ENCODE measurements at places on chromosomes 5 and 9.

- no peaks in the 10 kb centered on the region for H3K4me1 ChIP-seq
- no peak overlapping the region for H3K27ac ChIP-seq
- H3K27me3 ChIP-seq: no peaks in the 10 kb centered on the region
- DNase-seq: no peak
- H3K4me3 ChIP-seq: no peak overlapping the region
Observed at GRCh38 chr5:41629897-41630296, 119.5 kb upstream of the PLCXD3 start.

DNA sequence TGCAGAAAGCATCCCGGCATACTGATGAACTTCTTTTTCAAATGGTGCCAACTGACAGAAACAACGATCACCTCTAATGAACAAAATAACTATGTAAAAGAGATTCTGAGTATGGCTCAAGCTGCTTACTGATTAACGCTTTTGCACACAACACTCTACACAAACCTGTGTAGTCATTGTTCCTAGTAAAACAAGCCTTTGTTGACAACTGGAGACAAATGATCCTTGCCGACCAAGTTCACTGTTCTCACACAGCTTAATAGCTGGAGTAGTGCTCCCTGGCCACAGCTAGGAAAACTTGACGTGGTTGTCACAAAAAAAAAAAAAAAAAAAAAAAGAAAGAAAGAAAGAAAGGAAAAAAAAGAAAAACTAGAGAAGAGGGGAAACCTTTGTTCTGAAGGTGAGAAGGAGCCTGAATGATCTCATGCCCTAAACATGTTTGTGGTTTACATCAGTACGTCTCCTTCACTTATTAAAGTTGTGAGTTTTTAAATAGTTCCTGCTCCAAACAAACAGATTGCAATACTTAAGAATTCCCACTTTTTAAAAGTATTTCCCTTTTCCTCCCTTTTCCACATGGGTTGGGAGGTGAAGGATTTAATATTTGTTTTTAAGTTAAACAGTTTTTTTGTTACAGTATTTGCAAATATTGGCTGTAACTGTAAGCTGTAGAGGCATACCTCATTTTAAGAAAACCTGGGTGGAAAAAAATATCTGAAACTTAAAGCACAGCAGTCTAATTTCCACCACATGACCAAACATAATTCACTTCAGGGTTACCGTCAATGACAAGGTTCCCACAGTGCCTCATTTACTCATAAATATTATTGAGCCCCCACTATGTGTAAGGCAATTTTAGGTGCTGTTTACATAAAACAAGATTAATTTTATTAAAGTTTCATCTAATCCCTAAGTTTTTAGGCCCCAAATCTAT lies 63.7 kb downstream of the GLIS3 start:
- DNase-seq: peak; percentile 40
- no peaks in the 10 kb centered on the region for H3K36me3 ChIP-seq
- no peak overlapping the region for H3K4me3 ChIP-seq
- H3K27me3 ChIP-seq: no peaks in the 10 kb centered on the region
- peak overlapping the region; percentile 37 for H3K27ac ChIP-seq

DNA sequence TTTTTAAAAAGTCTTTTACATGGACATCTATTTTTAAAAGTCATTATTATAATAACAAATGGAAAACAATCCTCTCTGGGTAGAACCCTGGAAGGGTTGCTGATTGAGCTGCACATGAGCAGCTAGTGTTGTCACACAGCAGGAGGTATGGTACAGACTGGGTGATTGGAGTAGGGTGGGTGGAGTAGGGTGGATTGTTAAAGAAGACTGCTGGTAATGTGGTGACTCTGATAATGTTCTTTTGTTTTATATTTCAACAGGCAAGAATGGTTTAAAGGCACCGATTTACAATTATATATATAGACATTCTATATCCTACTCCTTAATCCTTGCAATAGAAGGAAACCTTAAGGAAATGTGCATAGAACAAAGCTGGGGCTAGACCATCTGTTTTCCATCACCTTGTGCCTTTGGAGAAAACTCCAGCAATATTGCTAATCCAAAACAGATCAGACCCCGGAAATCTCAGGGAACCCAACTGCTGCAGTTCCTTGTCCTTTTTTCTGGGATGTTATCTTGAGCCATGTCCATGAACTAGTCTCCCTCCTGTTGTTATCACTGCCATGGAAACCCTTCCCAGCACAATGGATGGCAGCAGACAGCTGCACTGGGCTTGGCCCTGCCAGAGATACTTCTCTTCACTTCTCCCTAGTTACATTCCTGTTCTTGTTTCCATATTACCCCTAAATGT lies 129.7 kb downstream of the YIPF5 start:
- H3K36me3 ChIP-seq: no peaks in the 10 kb centered on the region
- DNase-seq: no peak
- H3K4me1 ChIP-seq: no peaks in the 10 kb centered on the region
- H3K4me3 ChIP-seq: no peak overlapping the region

DNA sequence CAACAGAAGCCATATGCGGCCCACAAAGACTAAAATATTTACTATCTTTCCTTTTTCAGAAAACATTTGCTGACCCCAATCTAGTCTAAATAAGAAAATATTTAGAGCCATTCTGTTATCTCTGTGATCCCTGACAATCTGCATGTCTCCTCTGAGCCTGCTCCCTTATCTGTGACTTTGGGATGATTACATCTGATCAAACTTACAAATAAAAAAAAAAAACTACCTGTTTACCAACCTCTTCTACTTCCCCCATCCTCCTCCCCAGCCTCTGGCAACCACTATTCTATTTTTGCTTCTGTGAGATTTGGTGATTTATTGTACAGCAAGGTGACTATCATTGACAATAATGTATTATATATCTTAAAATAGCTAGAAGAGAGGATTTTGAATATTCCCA lies 176.3 kb upstream of the CD180 start:
- H3K4me3 ChIP-seq: no peak overlapping the region
- no peak for DNase-seq
- no peaks in the 10 kb centered on the region for H3K4me1 ChIP-seq
- H3K36me3 ChIP-seq: no peaks in the 10 kb centered on the region

- H3K4me3 ChIP-seq: no peak overlapping the region
- no peaks in the 10 kb centered on the region for H3K27me3 ChIP-seq
- no peaks in the 10 kb centered on the region for H3K4me1 ChIP-seq
- no peak overlapping the region for H3K27ac ChIP-seq
Observed at GRCh38 chr5:117713585-117714198, 1139.1 kb upstream of the SEMA6A start.

- H3K4me1 ChIP-seq: no peaks in the 10 kb centered on the region
- no peak overlapping the region for H3K4me3 ChIP-seq
- DNase-seq: no peak
- no peak overlapping the region for H3K27ac ChIP-seq
Observed at GRCh38 chr5:144315994-144316634, 145.4 kb downstream of the KCTD16 start.

- DNase-seq: no peak
- H3K27me3 ChIP-seq: peaks cover 13% of the 10 kb centered on the region
- H3K4me1 ChIP-seq: no peaks in the 10 kb centered on the region
- no peak overlapping the region for H3K4me3 ChIP-seq
- H3K36me3 ChIP-seq: no peaks in the 10 kb centered on the region
Observed at GRCh38 chr9:68482548-68482947, 58.1 kb downstream of the TMEM252 start.

DNA sequence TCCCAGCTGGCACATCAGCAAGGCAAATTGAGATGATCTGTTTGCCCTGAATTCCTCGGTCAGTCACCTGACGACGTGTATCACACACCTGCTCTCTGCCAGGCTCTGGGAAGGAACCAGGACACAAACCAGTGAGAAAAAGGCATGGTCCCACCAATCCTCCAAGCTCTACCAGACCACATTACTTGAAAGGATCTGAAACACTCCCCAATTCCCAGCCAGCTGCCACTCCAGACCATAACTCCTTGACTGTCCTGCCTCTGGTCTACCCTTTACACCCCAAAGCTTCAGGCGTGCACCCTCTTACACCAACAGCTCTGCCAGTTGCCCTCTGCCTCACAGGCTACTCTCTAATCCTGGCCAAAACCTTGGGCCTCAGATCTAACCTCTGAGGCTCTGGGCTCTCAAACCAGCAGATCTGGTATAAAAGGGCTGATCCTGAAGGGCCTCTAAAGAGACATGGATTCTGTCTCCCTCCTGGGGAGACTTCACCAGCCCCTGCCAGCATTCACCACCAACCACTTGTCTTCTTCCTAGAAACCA lies 6.8 kb downstream of the MGAT1 start:
- no peak for DNase-seq
- no peaks in the 10 kb centered on the region for H3K4me1 ChIP-seq
- H3K27ac ChIP-seq: no peak overlapping the region
- no peak overlapping the region for H3K4me3 ChIP-seq

DNA sequence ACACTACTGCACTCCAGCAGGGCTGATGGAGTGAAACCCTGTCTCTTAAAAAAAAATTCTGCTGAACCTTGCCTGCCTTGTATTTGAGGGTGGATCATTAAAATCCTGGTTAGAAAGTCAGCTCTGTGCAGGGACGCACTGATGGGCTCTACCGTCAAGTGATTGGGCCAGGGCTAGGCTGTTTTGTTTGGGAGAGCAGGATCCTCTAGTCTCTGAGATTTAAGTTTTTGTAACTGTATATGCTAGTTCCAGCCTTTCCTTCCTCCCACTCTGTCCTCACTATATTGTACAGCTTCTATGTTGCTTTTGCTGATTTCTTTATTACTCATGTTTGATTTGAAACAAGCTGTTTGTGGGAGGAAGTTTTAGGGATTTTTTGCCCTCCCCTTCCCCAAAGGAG lies 11.5 kb downstream of the DDX4 start:
- no peaks in the 10 kb centered on the region for H3K27me3 ChIP-seq
- no peaks in the 10 kb centered on the region for H3K36me3 ChIP-seq
- no peak overlapping the region for H3K4me3 ChIP-seq
- no peak for DNase-seq

GRCh38 chr9:106745457-106745856 lies 117.5 kb upstream of the ZNF462 start:
- no peak overlapping the region for H3K27ac ChIP-seq
- H3K4me3 ChIP-seq: no peak overlapping the region

DNA sequence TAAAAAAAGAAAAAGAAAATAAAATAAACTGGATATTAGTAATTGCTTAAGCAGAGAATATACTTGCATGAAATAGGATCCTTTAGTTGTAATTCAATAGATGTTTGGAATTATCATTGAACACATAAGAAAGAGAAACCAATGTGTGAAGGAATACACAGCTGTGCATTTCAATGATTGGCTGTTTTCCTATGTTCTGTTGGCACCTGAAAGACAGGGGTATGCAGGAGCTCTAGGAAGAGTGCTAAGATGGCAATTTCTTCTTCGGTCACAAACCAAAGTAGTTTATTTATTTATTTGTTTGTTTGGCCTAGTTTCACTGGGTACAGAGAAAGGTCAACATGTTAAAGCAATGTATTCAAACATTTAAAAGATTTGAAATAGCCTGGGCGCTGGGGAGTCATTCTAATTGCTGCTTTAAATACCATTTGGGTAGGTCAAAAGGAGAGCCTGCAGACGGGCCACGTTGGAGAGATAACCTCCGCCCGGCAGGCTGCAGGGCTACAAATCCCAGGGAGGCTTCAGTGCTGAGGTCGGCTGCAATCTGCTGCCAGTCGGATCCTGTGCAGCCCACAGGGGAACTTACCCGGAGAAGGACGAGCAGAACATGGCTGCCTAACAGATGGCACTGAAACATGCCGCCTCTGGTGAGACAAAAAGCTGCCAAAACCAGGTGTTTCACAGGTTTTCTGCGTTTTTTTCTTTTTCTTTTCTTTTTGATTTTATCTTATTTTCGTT lies 154.2 kb upstream of the TYRP1 start:
- H3K27me3 ChIP-seq: no peaks in the 10 kb centered on the region
- no peak overlapping the region for H3K27ac ChIP-seq
- H3K4me1 ChIP-seq: no peaks in the 10 kb centered on the region
- DNase-seq: no peak
- H3K36me3 ChIP-seq: no peaks in the 10 kb centered on the region

DNA sequence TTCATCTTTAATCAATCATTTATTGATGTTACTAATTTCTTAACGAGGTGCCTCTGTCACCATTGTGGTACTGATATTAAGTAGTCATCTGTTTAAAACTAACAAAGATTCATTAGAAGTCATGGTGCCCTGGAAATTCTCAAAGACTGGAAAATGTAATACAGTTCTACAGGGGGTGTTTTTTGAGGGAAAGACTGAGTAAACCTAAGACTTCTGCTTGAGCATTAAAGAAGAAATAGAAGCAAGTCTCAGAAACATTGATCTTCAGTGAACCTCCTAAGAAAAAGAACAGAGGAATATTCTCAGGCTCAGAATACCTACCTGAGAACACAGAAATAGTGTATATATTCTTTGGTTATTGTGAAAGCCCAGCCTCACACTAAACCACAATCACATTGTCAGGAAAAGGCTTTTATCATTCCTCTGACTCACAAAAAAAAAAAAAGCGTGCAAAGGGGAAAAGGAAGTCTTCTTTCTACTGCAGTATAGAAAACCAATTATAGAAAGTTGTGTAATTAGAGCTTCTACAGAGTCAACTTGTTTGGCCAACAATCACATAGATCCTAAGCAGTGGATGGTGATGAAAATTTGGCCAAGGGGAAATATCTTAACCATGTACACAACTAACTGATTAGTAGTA lies 60.8 kb downstream of the HINT1 start:
- H3K27ac ChIP-seq: no peak overlapping the region
- no peaks in the 10 kb centered on the region for H3K27me3 ChIP-seq
- DNase-seq: no peak
- H3K36me3 ChIP-seq: no peaks in the 10 kb centered on the region

DNA sequence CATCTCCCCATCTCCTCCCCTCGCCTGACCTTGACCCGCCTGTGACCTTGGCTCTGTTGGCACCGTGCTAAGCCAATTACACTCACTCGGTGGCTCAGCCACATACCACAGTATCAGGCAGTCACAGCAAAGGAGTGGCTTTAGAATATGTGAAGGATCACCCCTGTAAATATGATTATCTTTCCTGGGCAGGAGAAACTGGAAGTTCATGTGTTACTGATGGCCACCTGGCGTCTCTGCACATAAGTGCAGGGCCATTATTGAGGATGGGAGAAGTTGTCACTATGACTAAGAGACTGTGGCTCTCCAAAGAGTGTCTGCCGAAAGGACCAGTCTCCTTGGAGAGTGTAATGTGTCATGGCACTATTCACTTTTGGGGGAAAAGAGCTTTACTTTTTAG lies 116.9 kb upstream of the S1PR3 start:
- no peak for DNase-seq
- no peaks in the 10 kb centered on the region for H3K4me1 ChIP-seq
- no peak overlapping the region for H3K4me3 ChIP-seq
- H3K36me3 ChIP-seq: no peaks in the 10 kb centered on the region
- no peaks in the 10 kb centered on the region for H3K27me3 ChIP-seq
- H3K27ac ChIP-seq: no peak overlapping the region

All from HCT116 (cell line).